ENCODE measurements at places on chromosomes 4 and X.
A peak's percentile ranks its signal among the peaks of the same experiment; 100 is the strongest.

- no peak for DNase-seq
Observed at GRCh38 chrX:102126863-102127262, 1.4 kb downstream of the TCEAL2 start.

GRCh38 chr4:25563071-25563564 is 92.5 kb upstream of the SLC34A2 start:
- DNase-seq: no peak

DNA sequence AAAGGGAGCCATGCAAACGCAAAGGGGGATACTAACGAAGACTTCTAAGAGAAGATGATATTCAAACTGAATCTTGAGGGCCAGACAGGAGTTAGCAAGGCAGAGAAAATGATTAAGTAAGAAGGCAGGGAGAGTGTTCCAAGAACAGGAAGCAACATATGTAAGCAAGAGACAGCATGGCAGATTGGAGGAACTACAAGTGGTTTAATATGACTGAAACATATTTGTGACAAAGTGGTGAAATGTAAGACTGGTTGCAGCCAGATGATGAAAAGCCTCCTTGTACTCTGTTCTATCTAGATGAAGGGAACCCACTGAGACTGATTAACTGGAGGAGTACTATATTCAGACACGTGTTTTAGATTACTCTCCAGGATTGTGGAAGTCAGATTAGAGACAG is 116.6 kb upstream of the DIAPH2 start:
- DNase-seq: no peak

GRCh38 chrX:79290596-79290995 is 76.5 kb downstream of the ITM2A start:
- DNase-seq: no peak

DNA sequence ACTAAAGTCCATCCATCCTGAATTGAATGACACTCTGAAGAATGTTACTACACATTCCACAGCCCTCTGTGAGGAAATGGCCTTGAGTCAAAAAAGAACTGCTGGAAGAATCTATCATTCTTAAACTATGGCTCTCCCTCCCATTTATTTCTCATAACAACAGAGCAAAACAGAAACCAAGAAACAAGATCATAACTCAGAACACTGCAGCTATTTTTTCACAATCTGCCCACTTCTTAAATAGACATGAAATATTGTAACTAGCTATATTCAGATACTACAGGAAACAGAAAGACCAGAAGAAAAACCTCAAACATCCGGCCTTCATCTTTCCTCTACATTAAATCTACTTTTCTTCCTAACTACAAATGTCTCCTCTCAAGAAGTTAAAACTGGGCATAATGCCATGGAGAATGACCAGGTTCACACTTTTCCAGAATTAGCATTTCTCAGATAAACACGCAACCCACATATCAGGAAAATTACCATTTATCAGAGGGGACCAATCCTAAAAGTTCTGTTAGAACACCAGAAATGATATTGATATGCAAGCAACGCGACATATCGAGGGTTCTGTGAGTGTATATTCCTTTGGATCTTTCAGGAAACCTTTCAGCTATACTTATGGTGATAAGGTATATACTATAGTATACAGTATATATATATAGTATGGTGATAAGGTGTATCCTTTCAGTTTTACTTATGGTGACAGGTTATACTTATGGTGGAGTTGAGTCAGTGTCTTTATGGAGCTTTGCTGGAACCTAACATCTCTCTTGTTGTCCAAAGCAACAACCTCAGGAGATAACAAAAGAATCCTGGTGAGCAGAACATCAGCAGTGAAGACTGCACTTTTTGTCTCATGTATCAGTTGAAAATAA is 60.4 kb upstream of the IRF2 start:
- peak; percentile 69 for DNase-seq

DNA sequence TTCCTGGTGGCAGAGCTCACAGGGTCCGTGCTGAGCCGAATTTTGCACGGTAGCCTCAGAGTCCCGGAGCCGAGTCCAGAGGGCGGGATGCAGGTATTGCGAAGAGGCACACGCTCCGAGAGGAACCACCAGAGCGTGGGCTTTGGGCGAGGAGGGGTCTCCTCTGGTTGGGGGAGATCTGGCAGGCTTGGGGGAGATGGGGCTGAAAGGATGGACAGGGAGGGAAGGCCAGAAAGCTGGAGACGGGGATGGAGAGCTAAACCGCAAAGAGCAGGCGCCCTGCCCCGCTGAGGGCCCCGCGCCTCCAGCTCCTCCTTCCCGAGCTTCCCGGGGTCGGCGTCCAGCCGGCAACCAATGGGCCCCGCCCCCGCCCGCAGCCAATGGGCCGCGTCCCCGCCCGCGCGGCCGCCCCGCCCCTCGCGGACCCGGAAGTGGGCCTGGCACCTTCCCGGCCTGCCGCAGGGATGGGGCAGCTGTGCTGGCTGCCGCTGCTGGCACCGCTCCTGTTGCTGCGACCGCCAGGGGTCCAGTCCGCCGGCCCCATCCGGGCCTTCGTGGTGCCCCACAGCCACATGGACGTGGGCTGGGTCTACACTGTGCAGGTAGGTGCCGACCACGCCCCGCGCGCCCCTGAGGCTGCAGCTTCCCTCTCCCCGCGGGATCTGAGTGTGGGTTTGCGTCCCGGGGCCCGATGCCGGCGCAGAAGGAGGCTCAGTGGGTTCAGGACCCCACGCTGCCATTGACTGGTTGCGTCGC is at the start of gene MAN2B2:
Gene MAN2B2 (plus strand): TSS at position 443 of the 756 bp plus-strand sequence. CDS start 22 bp downstream, at position 465.
- peak; percentile 85 for DNase-seq

GRCh38 chr4:76280488-76281441 is 25.8 kb upstream of the STBD1 start:
- DNase-seq: no peak

- DNase-seq: no peak
Observed at GRCh38 chrX:21658152-21658737, at the start of gene KLHL34. KLHL34 (minus strand) TSS chrX:21658330; CDS start chrX:21657788, 542 bp downstream.

- no peak for DNase-seq
Observed at GRCh38 chrX:23797371-23798128, 14.6 kb downstream of the SAT1 start.

DNA sequence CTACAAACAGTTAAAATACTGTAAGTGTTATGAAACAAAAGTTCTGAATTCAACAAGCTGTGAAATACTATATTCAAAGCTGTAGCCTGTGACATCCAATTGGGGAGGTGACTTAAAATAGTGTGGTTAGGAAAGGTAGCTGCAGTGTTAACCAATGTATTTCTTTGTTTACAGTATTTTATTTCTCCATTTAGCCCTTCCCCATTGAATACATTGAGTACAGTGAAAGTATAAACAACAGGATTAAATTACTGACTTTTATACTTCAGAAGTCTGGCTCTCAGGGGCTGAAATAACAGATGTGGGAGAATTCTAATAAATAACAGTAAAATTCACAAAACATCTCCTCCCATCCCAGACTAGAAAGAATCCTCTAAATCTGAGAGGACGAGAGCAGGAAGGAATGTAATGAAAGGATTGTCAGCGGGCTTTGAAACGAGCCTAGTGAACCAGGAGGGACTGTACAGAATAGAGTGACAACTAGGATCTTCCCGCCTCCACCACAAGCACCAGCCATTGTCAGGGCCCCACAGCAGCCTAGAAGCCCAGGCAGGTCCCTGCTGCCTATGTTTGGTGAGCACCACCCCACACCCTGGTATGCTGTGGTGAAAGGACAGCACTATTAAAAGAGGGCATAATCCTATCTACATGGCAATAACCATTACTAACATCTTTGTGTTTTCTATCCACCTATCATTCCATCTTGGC is 73.7 kb downstream of the SPCS3 start:
- no peak for DNase-seq

DNA sequence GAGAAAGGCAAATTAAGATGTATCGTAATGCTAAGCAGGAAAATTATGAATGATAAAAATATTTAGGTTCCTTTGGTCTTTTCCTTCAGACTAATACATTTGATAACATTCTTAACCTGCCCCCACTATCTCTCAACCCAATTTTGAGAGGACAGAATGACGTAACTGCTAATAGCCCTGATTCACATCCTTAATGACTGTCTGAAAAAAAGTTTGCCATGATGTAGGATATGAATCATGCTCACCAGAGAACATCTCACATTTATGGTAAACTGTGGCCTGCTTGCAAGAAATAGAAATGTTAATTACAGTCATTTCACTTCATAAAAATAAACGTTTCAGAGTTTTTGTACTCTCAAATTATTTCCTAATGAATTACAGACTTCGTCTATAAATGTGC is 128.0 kb upstream of the VEGFC start:
- DNase-seq: peak; percentile 73

DNA sequence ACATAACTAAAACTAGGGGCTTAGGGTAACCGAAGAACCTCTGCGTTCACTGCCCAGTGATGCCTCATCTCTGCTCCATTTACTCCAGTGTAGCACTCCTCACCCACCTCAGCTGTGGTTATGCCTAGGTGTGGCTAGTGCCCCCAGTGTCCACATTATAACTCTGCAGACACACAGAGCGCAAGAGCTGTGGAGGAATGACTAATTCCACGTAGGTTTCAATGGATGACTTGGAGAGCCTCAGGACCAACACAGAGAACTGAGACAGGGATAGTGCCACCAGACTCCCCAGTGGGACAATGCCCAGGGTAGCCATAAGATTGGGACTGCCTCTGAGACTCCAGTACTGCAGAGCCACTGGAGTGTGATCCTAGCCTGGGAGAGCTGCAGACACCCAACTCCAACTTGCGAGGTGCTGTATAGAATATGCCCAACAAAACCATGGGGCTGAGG is 542.4 kb upstream of the DIPK2B start:
- DNase-seq: peak; percentile 70

GRCh38 chr4:24382381-24382780 is 202.0 kb downstream of the DHX15 start:
- peak; percentile 1 for DNase-seq

- DNase-seq: no peak
Observed at GRCh38 chr4:151703401-151703800, 57.4 kb downstream of the GATB start.

GRCh38 chr4:145531223-145531622 is 49.6 kb downstream of the SMAD1 start:
- DNase-seq: no peak
